GM12892 (cell line): ENCODE measurements at places on chromosomes 12 and 14.
A peak's percentile ranks its signal among the peaks of the same experiment; 100 is the strongest.

- peak; percentile 68 for DNase-seq
These were observed at the start of gene HOTAIR for GRCh38 chr12:53974084-53975063. Gene HOTAIR, minus strand, starts transcription at chr12:53974954.

- no peak for DNase-seq
These were observed 5.6 kb downstream of the ZNF385A start for GRCh38 chr12:54378796-54379397.

DNA sequence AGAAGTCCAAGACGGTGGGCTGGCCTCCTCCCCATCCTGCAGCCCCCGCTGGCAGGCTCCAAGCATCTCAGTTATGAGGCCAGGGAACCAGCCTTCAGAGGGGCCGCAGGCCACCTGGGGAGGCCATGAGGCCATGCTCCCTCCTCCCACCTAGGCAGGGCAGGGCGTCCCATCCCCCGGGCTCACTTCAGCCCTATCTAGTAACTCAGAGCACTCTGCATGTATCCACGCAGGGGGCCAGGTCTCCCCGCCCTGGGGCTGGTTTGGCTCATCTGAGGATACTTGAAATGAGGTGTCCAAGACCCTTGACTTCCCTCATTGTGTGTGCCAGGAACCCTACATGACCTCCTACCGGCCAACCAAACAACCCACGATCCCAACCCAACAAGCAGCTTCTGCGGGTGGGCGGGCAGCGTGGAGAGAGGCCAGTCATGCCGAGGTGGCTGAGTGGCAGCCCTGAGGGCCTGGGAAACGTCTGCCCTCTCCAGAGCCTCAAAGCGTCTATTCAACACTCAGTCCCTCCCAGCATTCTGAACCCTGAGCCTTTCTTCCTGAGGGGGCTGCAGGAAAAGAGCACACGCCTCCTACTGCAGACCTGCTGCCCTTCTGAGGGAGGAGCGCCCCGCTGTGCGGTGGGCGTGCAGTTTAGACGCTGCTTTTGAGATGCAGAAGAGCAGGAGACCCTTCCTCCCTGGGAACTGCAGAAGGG lies 16.8 kb downstream of the ISCA2 start:
- no peak for DNase-seq

- no peak for DNase-seq
These were observed 23.2 kb upstream of the MTHFD1 start for GRCh38 chr14:64364907-64365306.
